SJSA1 (cell line): ENCODE measurements at places on chromosomes 16 and 17.

DNA sequence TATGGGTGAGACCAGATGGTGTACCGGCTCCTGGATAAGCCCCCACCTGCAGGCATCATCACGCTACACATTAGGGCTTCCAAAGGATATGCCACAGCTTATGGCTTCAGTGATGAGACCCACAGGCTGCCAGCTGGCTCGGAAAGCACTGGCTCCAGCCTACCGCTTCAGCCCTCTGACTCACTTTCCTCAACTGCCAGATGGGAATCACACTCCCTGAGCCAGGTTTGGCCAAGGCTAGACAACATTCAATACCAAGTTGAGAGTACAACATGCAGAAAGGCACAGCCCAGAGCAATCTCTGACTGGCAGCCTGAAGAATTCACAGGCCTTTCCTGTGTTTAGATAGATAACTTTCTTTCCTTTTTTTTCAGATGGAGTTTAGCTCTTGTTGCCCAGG lies 10.3 kb downstream of the CENPV start:
- no peak for DNase-seq

GRCh38 chr17:57356719-57357391 lies 100.5 kb downstream of the MSI2 start:
- DNase-seq: no peak

- peak; percentile 41 for DNase-seq
Measured at GRCh38 chr16:85424260-85425073, 188.7 kb upstream of the GSE1 start.

- DNase-seq: no peak
Measured at GRCh38 chr16:79089735-79090284, 510.7 kb downstream of the MAF start.

- no peak for DNase-seq
Measured at GRCh38 chr16:52781005-52781630, 234.2 kb upstream of the TOX3 start.

DNA sequence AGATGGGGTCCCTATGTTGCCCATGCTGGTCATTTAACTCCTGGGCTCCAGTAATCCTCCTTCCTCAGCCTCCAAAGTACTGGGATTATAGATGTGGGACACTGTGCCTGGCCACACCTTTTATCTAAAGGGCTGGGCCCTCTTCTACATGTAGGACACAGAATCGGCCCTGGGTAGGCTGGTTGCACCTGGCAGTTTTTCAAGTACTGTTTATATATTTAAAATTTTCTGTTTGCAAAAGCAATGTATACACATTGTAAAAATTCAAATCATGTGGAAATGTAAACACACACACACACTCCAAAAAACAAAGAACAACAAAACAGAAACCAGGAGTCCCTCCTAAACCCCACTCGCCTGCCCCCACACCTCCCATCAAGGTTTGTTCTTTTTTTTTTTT lies 28.1 kb upstream of the SIAH1 start:
- DNase-seq: no peak

DNA sequence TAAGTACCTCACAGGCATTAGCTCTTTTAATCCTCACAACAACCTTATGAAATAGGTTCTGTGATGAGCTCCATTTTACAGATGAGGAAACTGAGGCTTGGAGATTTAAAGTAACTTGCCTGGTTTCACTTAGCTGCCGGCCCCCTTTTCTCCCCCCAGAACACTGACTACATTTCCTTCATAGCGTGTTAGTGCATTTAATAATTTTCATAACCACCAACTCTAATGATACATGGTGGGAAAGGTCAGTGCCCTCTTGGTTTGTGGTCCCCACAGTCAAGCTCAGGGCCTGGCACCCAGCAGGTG lies 16.5 kb upstream of the RHOT1 start:
- no peak for DNase-seq

- DNase-seq: no peak
Measured at GRCh38 chr17:34567691-34568465, 11.5 kb upstream of the TMEM132E start.

- no peak for DNase-seq
Measured at GRCh38 chr17:12664894-12665262, 812 bp upstream of the MYOCD start.

GRCh38 chr17:78589031-78589675 lies 12.0 kb upstream of the DNAH17 start:
- DNase-seq: no peak

DNA sequence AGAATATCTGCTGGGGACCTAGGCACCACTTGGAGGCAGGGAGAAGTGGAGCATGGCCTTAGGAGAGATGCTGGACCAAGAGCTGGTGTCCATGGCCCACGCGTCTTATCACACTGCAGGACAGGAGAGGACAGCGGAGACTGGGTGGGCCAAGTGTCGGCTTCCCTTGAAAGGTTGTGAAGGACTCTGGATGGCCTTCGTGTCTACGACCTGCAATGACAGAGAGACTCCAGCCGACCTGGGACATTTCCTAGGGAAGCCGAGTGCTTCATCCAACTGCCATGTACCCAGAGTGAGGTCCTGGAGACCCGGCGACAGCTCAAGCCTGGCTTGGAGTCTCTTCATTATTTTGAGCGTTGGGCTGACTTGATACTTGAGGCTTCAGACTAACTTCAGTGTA lies 20.5 kb downstream of the C1QTNF1 start:
- DNase-seq: no peak

- no peak for DNase-seq
Measured at GRCh38 chr16:79079656-79080420, 520.7 kb downstream of the MAF start.

DNA sequence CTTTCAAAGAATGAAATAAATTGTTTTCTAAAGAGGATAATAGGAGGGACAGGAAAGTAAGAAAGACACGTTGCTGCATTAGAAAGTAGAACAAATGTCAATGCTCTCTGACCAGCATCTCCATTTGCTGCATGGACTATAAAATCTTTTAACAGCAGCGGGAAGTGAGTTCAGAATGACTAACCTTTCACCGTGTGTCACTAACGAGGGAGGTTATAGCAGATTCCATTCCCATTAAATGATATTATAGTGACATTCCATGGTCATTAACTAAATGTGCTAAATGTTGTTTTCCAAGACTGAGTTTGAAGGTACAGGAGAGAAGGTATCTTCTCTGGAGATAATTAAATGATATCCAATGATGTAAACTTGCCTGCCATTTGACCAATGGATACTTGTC lies 127.1 kb upstream of the HS3ST3A1 start:
- DNase-seq: no peak

- DNase-seq: no peak
Measured at GRCh38 chr16:56506941-56507340, 12.9 kb downstream of the BBS2 start.

- DNase-seq: no peak
Measured at GRCh38 chr17:72158895-72159885, 38.4 kb downstream of the SOX9 start.

- DNase-seq: peak; percentile 96
Measured at GRCh38 chr17:57622683-57623433, 122.2 kb downstream of the CCDC182 start.

- no peak for DNase-seq
Measured at GRCh38 chr16:27110524-27110896, 43.8 kb downstream of the C16orf82 start.

DNA sequence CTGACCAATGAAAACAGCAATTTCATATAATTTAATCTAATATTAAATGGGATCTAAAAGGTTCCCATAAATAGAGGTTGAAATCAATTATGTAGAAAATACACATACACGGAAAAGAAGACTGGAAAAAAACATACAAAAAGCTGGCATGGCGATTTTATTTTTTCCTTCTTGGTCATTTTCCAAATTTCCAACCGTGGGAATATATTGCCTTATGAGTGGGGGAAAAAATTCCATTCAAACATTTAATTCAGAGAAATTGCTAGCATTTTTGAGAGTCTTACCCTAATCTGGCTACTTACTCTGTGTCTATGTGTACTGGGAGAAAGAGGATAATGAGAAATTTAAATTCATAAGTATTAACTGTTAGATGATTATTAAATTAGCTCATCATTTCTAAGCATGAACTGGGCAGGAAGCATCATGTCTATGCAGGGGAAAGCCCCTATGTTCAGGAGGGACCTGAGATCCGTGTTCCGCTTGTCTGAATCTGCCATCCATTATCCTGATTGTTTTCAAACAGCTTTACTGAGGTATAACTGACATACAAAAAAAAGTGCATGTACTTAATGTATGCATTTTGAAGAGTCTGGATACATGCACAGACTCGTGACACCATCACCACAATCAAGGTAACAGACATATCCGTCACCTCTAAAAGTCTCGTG lies 145.2 kb downstream of the XYLT1 start:
- no peak for DNase-seq

- DNase-seq: peak; percentile 87
Measured at GRCh38 chr17:30824356-30825145, at the start of gene CRLF3. CRLF3 (minus strand) TSS chr17:30824692; CDS start chr17:30824651, 41 bp downstream.

DNA sequence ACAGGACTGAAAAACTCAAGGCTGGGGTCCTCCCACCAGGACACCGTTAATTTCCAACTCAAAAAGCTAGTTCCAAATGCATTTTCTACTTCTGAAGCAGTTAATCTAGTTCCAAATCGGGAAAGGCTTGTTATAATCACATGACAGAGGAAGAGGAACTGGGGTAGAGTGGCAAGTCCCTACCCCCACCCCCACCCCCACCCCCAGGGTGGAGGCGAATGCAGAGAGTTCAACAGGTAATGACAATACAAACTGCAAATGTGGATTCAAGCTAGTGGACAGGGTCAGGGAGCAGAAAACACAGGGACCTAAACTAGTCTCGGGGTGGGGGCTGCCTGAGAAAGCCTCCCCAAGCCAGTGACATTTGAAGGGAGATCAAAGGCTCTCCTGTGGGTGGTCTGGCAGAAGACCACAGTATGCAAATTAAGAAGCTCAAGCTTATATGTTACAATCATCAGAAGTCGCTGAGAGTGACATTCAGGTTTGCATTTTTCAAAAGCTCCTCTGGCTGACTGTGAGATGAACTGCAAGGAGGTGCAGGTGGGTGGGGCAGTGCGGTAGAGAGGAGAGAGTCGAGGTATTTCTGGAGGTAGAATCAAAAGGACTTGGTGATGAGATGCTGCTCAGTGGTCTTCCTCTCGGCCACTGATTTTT lies 56.4 kb upstream of the SLC25A19 start:
- DNase-seq: no peak

GRCh38 chr16:85880861-85881260 lies 18.1 kb upstream of the IRF8 start:
- DNase-seq: no peak

DNA sequence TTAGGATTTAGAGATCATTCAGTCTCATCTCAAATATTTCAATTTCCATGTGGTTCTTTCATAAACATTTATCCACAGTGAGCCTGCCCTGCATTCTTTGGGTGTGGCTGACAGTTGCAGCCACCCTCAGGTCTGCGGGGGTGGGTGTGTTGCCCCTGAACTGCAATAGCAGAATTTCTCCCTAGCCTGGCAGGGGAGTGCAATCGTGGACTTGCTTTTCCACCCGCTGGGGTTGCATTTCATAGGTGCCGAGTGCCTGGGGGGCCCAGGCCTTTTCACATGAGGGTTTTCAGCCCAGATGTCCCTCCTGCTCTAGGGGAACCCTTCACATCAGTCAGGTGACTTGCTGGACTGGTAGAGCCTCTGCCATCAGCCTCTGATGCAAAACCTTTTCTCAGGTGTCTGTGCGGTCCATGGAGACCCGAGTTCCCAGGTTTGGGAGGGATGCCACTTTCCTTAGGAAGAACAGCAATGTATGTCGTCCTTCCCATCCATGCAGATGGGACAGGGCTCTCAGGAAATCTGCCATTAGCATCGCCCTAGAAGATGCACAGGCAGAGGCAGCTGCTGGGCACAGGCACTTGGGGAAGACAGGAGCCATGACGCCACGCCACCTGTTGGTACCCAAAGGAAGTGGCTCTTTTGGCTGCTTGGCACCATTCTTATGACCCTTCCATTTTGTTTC lies 2.4 kb upstream of the USP36 start:
- DNase-seq: no peak

GRCh38 chr17:55822028-55822427 lies 71.2 kb downstream of the PCTP start:
- no peak for DNase-seq

DNA sequence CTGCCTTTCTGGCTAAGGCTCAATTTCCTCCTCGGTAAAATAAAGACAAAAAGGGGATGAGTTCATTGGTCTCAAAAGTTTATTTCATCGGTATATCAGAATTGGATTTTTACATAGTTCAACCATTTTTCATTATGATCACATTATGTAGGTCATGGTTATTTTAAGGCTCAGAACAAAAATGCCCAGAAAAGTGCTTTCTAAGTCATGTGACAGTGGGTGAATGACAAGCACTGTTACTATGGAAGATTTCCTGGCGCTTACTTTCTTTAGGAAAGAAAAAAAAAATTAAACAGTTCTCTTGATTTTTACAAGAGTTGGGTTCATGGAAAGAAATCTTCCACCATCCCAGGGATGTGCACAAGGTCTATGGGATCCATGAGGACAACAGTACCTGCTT lies 117.9 kb upstream of the CES5A start:
- DNase-seq: no peak

GRCh38 chr16:80298676-80299075 lies 242.1 kb upstream of the DYNLRB2 start:
- DNase-seq: peak; percentile 43

DNA sequence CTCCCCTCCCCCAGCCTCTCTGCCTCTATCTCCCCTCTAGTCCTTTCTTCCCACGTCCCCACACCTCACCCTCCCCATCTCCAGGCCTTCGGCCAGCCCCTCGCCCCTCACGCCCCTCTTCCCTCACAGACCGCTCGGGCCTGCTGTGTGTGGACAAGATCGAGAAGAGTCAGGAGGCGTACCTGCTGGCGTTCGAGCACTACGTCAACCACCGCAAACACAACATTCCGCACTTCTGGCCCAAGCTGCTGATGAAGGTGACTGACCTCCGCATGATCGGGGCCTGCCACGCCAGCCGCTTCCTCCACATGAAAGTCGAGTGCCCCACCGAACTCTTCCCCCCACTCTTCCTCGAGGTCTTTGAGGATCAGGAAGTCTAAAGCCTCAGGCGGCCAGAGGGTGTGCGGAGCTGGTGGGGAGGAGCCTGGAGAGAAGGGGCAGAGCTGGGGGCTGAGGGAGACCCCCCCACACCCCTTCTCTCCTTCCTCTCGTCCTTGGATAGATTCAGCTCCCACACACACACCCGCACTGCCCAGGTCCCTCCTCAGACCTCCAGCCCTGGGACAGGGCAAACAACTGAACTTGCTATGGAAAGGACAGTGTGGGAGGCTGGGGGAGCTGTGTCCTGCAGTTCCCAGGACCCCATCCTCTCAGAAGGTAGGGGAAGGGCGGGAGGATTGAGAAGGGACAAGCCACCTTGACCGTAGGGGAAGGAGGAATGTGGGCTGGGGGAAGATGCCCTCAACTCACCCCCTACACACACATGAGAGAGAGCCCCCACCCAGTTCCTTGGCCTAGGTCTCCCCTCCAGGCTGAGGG lies 11.1 kb downstream of the NR1D1 start:
- no peak for DNase-seq
